ENCODE measurements at places on chromosomes 16 and 17.

- no peak for DNase-seq
Observed at GRCh38 chr16:25141648-25142047, 30.1 kb downstream of the LCMT1 start.

- no peak for DNase-seq
Observed at GRCh38 chr17:45873728-45874127, 20.6 kb upstream of the MAPT start.

- DNase-seq = peak; percentile 56
Observed at GRCh38 chr16:73891129-73891542, 405.5 kb upstream of the PSMD7 start.

- DNase-seq = no peak
Observed at GRCh38 chr16:56262551-56263245, 71.4 kb downstream of the GNAO1 start.

GRCh38 chr16:75083813-75084212 lies 32.8 kb downstream of the LDHD start:
- DNase-seq = peak; percentile 51

GRCh38 chr17:40558300-40558889 lies 6.9 kb downstream of the CCR7 start:
- no peak for DNase-seq

GRCh38 chr17:70687421-70687820 lies 518.1 kb downstream of the KCNJ2 start:
- no peak for DNase-seq

DNA sequence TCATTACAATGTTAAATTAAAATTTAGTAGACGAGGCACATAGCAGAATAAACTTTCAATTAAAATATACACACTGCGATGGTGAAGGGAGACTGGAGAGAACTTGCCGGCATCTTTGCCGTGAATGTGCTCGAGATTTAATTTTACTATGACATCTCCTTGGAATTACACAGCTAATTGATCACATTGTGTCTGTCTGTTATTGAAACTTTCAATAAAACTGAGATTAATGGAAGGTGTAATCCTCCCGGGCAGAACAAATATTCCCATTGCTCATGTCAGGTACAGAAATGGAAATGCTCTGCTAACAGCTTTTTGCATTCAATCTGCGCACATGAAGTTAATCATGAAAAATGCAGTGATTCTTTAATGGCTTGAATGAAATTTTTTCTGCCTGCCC lies 210.1 kb upstream of the NLRP1 start:
- DNase-seq = no peak

DNA sequence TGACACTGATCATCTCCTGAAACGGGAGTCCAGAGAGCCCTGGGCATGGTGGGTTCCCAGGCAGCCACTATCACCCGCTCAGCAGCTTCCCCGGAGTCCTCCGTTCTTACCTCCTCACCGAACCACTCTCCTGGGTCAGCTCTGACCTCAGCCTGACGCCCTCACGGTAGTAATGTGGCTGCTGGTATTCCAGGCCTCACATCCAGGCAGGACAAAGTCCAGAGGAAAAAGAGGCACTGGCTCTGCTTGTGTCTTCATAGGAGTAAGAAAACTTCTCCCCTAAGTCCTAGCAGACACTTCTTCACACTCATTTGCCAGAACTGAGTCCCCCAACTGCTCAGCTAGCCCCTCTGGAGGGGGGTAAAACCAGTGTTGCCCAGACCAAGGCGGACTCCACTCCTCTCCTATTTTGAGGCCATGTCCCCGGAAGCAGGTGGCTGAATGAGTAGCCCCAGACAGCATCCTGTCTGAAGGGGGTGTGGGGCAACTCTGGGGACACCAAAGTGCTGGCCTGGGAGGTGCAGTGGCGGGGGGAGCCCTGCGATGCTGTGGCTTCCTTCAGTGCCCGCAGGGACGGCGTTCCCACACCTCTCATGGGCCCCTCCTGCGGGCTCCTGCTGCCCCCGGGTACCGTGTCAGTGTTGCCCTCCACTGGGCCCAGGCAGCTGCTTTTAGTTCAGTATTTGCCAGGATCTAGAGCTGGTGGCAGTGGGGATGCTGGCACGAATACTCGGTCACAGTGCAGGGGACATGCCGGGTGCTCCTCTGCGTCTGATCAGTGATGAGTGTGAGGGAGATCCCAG lies 5.4 kb downstream of the FSCN2 start:
- peak; percentile 57 for DNase-seq

DNA sequence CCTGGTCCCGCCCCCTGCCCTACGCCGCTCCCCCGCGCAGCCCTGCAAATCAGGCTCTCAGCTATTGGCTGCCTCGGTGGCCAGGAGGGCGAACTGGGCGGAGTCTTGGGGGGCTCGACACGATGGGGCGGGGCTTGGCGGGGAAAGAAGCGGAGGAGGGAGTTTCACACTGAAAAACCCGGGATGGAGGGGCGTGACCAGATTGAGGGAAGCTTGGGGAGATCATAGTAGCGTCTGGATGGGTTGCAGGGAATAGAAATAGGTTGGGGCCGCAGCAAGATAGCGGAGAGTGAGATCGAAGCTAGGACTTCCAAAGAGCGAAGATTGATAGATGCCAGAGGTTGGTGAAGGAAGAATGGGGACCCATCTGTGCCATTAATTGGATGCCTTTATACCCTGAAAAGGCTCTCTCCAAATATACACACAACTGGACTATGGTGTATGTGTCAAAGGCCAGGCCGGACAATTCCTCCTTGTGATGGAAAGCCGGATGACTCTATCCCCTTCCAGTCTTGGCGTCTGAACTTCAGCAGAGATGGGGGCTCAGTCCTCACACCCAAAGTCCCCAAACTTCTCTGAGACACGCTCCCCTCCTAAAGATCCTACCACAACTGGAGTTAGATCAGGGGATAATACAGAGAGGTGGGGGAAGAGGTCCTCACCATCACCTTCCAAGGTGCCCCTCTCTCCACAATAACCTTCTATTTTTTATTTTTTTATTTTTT lies 376 bp upstream of the STAC2 start:
- peak; percentile 18 for DNase-seq

- DNase-seq = peak; percentile 90
Observed at GRCh38 chr17:50783193-50783660, 15.9 kb upstream of the ANKRD40CL start.

GRCh38 chr17:81954131-81955057 lies 6.6 kb downstream of the NOTUM start:
- no peak for DNase-seq

DNA sequence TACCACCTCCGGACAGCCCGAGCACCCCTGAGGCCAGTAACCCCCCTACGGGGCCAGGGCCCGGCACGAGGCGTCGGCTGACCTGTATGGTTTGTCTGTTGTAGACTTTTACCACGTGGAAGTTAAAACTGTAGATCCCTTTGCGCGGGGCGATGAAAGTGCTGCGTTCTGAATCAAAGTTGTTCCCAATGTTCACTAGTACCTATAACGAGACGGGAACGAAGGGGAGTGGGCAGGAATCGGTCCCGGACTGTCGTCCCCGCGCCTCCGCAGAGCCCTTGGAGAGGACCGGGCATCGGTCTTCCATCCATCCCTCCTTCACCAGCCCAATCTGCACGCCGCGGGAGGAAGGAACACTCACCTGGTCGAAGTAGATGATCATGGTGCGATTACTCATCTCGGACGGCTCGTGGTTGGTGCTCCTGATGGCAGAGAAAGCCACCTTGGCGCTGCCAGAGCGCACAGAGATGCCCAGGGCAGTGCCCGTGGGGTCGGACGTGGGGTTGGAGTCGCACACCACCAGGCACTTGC lies 732 bp downstream of the CBLN1 start:
- DNase-seq = no peak

DNA sequence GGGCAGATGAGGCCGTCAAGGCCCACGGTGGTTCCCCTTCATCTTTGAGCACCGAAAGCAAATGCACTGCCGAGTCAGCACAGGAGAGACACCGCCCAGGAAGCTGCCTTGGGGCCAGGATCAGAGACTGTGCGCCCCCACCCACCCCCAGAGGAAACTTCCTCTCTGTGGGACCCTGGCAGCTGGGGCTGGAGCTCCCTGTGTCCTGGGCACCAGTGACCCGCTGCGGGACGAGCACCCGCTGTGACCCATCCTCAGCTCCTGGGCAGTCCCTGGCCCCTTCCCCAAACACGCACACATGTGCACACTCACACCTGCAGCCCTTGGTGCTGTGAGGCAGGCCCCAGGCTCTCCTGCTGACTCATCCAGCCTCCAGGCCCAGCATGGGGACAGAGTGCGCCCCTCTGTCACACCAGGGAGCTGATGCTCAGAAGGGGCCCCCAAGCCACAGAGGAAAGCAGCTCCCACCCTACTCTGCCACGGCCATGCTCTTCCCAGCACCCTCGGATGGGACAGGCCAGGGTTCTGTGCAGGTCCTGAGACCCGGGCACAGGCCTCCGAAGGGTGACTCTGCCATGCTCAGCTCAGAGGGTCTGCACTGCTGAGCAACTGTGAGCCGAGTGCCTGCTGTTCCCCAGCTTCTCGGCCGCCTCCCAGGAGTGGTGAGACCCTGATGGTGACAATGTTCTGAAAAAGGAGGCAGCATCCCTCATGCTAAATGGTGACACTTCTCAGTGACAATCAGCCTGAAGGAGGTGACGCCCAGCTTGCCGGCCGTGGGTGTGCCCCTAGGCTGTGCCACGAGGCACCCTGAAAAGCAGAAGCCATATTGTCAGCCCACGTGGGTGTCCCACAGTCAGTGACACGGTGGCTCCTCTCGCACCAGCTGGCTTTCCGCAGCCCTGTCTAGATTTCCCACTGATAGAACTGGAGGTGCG lies 3.6 kb downstream of the PIEZO1 start:
- DNase-seq = no peak

GRCh38 chr16:89536371-89536770 lies 24.1 kb upstream of the RPL13 start:
- no peak for DNase-seq

- no peak for DNase-seq
Observed at GRCh38 chr16:58516768-58517107, 1.4 kb downstream of the SETD6 start.

DNA sequence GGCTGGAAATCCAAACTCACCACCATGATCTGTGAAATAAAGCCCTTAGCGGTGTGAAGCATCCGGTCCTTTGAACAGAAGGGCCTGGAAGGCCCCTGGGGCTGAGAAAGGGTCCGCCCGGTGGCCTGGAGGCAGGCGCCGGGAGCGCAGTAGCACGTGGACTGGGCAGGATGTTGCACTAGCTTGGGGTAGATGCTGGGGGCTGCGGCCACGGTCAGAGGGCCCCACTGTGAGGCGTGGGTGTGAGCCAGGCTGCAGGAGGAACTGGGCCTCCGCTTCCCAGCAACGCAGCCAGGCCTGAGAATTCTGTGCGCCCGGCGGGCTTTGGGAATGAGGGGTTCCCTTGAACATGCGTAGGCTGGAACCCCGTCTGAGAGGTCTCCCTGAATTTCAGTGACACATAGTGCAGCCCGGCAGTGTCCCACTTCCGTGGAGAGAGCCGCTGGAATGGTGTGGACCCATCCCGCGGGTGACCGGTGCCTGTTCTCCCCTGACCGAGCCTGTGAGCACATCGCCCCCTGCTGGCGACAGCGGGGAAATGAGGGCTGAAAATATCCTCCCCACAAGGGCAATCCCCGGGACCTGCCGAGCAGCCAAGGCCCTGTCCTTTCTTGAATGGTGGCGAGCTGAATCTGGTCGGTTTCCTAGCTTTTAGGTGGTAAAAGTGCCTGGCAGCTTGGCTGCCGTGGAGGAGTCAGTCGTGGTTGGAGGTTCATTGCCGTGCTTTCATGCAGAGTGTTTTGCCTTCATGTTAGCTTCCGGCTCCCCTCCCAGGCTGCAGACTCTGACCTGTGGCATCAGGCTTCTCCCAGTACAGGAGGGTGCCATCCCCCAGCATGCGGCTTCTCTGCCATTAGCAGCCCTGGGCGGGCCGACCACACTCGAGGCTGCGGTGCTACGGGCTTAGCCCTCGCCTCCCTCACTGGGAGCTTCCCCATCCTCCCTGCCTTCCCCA lies 43.8 kb downstream of the DNAJA2 start:
- DNase-seq = peak; percentile 76

DNA sequence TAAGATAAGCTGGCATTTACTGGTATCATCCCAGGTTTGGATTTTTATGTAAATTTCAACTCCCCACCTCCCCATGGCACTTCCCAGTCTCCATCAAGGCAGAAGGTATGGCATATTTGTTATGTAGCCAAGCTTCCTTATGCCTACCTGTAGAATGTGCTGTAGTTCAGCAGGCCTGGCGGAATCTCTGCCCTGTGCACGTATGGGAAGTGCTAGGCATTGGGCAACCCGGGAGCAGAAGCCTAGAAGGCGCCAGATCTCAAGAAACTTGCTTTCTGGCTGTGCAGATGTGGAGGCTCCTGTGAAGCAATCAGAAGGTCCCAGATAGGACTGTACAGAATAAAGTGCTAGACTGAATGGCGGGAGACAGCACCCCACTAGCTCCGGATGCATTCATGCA lies 64.7 kb downstream of the SNX20 start:
- no peak for DNase-seq

DNA sequence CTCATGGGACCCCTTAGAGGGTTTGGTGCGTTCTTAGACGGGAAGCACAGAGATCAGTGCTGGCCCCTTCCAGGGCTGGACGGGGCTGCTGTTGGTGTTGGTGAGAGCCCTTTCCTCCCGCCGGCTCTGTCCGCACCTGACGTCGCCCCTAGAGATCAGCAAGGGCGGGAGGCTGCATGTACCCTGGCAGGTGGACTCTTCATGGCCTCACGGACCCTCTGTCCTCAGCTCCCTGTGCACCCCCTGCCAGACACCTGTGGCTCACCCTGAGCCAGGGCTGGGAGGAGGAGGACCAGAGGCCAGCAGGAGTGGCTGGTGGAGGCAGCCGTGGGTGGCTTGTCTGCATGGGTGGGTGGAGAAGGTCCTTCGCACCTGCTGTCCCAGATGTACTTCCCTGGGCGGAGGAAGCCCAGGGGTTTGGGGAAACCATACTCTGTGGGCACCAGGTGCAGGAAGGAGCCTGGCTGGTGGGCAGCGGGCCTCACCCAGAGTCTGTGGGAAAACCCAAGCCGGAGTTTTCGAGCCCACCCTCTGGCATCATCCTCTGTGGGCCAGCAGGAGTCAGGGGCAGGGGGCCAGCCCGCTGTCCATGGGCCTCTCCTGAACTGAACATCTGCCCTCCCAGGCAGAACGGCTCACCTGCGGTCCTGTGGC lies 348.6 kb downstream of the SEC14L1 start:
- no peak for DNase-seq

All from DMS53 (cell line).